SHP77 (cell line): ENCODE measurements at places on chromosomes 7 and 10.

GRCh38 chr7:151047976-151048815 is at the start of gene ASIC3:
Gene ASIC3, plus strand, starts transcription at chr7:151048531. Its CDS starts 355 bp downstream, at chr7:151048886.
- no peak for DNase-seq

DNA sequence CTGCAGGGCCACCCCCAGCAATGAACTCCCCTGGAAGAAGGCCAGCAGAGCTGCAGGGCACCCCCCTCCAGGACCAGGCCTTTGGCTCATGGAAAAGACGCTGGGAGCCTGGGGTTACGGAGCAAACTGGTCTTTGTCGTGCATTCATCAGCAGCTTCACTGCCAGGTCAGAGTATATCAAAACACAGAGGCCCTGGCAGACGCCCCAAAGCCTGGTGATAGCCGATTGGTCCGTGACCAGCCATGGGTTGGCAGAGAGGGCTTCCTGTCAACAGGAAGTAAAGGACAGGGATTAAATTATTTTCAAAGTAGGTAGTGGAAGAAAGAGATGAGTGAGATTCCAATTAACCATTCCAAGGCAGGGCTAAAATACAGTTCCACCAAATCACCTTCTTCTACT is 9.0 kb downstream of the PRKAG2 start:
- DNase-seq = no peak

DNA sequence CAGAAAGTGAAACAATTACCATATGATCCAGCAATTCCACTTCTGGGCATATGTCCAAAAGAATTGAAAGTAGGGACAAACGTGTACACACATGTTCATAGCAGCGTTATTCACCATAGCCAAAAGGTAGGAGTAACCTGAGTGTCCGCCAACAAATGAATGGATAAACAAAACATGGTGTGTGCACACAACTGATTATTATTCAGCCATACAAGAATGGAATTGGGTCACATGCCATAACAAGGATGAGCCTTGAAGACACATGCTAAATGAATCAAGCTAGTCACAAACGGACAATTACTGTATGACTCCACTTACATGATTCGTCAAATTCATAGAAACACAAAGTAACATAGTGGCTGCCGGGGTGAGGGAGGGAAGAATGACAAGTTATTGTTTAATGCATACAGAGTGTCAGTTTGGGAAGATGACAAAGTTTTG is 4.1 kb upstream of the OIT3 start:
- DNase-seq = no peak

DNA sequence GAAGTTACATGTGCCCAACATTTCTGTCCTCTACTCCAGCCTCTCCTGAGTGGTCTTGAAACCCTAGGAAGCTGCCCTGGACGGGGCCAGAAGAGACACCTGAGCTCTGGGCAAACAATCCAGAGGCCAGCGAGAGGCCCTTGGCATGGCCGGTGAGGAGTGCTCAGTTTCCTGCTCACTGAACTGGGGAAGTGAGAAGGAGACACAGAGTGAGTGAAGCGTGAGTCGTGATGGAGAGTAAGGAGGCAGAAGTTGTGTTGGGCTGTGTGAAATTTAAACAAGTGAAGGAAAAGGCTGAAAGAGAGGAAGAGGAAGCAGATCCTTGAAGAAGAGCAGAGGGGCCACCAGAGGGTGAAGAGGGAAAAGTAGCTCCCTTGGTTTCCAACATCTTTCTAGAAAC is 73.2 kb downstream of the WNT2 start:
- no peak for DNase-seq

GRCh38 chr7:7529328-7529727 is 6.3 kb downstream of the COL28A1 start:
- DNase-seq = peak; percentile 85

DNA sequence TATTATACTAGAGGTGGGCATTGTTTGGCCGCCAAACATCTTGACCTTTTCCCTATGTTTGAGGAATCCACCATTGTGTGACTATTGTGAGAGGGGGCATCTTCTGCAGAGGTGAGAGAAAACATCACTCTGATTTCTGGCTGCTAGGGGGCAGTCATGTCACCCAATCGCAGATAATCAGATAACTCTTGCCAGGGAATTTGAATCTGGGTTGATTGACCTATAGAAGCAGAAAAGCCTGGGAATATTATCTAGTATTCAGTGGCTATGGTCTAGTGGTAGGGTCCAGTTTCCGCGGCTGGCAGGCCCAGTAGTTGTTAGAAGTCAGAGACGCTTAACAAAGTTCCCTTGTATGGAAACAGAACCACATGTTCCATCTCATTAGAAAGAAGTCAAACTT is 808.5 kb downstream of the PHTF2 start:
- DNase-seq = no peak

- DNase-seq = no peak
Measured at GRCh38 chr10:52030051-52030790, 283.9 kb upstream of the DKK1 start.

DNA sequence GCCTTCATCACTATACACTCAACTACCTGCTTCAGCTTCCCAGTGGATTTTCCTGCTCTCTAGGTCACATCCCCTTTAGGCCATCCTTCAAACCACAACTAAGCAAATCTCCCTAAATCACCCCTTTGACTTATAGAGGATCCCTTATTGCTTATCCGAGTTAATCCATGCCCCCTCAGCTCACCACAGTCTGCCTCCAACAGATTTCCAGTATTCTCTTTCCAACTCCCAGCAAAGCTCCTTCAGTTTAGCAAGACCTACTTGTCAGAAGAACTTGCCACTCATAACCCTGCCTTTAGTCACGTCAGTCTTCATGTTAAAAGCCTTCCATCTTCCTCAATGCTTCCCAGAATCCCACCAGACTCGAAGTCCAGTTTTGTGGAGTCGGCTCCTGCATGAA is 38.6 kb downstream of the RAPGEF5 start:
- DNase-seq = no peak

GRCh38 chr7:20021831-20022230 is 195.4 kb downstream of the MACC1 start:
- DNase-seq = no peak

DNA sequence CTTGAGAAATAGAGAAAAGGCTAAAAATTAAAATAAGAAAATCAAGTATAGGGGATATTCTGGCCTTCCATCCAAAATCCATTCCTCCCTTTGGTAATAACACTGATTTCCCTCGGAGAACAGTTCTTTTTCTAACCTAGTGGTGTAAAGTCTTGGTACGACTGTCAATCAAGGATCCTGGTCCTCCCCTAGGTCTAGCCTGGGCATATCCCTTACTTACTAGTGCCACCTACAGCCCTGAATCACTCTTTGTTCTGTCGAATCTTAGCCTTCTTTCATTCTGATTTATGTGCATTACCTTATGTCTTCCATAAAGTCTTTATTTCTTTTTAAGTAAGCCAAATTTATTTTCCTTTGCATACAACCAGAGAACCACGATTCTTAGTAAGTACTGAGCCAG is 298.7 kb upstream of the LRRTM3 start:
- DNase-seq = peak; percentile 29

DNA sequence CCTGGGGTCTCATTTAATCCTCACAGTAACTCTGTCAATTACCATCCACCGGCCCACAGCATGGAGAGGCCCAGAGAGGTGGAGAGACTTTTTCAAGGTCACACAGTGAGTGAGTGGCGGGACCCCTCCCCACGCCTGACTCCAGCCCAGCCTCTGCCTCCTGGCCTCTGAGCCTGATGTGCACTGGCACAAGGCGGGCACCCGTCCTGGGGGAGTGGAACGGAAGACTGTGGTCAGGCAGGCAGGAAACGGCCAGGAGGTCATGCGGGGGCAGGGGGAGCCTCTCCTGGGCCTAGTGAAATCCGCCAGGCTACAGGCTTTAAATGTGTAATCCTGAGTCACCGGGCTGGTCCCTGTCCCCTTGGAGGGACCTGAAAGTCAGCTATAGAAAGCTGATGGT is 32.2 kb downstream of the ZCCHC24 start:
- DNase-seq = no peak

- no peak for DNase-seq
Measured at GRCh38 chr7:95340491-95340890, 16.2 kb upstream of the PON1 start.

DNA sequence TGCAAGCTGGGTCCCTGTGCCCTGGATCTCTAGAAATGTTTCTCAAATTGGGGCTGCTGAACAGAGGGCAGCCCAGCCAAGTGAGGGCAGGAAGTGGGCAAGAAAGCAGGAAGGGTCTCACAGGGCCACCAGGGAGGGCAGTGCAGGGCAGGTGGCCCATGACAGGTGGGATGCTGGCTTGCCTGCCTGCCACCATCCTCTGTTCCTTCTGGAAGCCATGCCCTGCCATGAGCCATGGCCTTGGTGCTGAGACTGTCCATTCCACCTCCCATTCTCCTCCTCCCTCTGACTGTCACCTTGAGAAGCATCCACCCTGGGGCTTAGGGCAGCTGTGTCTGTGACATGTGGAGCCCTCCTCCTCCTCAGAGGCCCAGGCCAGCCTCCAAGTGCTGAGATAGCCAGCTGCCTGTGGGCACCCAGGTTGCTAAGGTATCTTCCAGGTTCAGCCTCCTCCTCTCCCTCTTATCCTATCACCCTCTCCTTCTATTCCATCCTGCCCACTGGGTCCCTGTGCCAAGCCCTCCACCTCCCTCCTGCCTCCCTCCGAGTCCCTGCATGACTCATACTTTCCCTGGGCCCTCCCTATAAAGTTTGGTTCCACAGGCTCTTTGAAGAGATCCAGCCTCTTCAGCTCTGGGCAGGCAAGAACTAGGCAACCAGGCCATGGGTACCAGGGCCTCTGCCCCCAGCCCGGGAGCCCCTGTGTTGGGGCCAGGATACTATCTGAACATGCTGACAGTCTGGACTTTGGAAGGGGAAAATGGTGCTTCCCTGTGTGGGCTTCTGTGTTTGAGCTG is 1.3 kb downstream of the VSIR start:
- no peak for DNase-seq

DNA sequence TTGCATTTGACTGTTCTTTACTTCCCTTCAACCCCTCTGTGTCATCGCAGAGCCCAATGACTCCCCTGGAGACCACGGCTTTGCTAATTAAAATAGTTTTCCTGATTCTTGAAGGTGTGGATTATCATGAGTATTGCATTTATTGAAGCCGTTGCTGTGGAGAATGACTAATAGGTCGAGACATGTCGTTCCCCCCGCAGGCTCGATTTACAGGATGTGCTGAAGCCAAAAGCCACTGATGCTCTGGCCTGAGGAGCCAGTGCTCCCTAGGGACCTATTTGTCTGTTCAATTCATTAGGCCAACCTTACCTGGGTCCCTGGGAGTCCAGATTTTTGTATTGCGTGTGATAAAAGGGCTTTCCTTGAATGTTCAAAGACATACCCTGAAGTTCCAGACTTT is 102.3 kb downstream of the NPTX2 start:
- DNase-seq = no peak

DNA sequence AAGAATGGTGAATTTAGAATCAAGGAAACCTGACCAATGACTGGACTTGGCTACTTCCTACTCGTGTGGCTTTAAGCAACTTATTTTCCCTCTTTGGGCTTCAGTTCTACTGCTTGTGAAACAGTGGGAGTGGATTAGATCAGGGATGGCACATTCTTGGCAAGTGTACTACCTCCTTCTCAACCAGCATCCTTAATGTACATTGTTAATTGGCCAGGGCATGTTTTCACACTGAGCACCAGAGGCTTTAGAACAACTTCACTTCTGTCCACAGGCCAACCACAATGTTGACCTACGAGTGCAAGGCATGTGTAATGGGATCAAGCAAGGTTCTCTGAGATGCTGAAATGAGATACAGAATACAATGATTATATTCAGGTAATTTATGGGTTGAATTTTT is 315.3 kb downstream of the ADRA2A start:
- no peak for DNase-seq

DNA sequence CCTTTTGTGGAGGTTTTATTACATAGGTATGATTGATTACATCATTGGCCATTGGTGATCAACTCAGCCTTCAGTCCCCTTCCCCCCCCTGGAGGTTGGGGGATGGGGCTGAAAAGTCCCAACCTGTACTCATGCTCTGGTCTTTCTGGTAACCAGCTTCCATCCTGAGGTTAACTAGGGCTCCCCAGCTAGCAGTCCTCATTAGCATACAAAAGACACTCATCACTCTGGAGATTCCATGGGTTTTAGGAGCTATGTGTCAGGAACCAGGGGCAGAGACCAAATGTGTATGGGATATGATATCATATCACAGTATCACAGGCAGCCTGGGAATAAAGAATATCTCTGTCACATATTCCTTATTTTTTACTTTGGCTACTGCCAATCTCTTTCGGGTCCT is 13.6 kb downstream of the CCSER2 start:
- DNase-seq = no peak

GRCh38 chr7:149716932-149717307 is 56.5 kb downstream of the ZNF467 start:
- DNase-seq = no peak

DNA sequence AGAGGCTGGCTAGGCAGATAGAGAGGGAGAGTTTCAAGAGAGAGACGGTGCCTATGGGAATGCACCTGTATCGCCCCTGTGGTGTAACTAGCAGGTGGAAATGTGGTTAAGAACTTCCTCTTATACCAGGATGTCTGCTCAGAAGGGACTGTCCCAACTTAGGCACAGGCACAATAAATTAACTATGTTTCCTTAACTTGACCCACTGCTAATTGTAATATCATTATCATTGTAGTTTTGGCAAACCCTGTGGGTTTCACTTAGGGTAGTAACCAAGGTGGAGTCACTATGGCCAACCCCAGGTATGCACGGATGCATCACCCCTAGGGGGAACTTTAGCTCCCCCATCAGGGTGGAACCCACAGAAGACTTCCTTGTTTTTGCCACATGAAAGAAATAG is 455.7 kb downstream of the DGKB start:
- DNase-seq = no peak

- DNase-seq = no peak
Measured at GRCh38 chr7:85055906-85056305, 130.9 kb downstream of the SEMA3D start.

- DNase-seq = no peak
Measured at GRCh38 chr7:41383596-41383995, 319.3 kb downstream of the INHBA start.

- DNase-seq = no peak
Measured at GRCh38 chr10:112715581-112715980, 234.5 kb upstream of the TCF7L2 start.

DNA sequence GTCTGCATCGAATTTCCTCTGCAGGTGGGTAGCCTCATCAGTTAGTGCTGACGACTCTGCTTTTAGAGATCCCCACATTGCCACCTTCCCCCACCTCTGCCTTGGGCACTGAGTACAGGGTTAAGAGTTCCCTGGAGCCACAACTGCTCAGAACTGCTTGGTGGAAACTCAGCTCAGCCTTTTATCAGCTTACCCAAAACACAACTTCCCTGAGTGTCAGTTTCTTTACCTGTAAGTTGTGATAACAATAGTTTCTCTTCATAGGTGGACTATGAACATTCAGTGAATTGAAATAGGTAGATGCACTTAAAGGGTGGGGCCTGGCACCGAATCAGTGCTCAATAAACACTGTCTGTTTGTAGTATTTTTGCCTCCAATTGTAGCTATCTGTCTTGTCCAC is 11.3 kb downstream of the ASB13 start:
- DNase-seq = no peak
